A673 (cell line): ENCODE measurements at places on chromosomes 12 and 14.
A peak's percentile ranks its signal among the peaks of the same experiment; 100 is the strongest.

DNA sequence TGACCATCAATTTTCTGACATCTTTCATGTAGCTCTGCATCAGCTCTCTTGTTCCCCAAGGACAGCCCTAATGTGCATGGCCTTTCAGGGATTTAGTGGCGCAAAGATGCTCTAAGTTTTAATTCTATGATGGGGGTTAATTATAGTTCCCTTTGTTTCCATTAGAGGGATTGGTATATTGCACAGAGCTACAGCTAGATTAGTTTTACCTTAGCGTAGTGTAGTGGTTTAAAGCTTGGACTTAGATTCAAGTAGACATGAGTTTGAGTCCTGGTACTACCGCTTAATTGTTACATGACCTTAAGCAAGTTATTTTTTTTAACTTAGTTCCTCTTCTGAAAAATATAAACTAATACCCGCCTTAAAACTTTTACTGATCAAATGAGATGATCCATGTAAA lies 247.8 kb upstream of the KRR1 start:
- no peak for DNase-seq

DNA sequence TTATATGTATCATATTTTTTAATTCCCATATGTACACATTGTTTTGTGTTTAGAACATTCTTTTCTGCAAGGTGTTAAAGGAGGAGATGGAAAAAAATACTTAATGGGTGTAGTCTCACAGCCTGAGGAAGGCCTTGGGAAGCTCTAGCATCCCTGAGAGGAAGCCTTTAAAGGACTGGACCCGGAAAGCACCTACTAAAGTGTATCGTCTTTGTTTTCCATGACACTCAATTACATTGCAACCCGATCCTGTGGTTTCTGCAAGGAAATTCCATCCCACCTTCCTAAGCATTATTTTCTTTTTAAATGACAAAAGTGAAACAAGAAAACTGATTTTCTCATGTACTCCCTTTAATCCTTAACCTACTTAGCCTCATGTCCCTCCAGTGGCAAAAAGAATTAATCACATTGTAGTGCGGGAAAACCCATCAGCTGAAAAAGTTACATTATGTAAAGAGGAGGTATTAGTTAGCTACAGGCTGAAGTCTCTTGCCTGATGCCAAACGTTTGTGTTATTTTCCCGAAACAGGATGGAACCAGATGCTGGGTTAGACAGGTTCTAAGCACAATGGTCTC lies 147.8 kb upstream of the CPSF6 start:
- DNase-seq = no peak

DNA sequence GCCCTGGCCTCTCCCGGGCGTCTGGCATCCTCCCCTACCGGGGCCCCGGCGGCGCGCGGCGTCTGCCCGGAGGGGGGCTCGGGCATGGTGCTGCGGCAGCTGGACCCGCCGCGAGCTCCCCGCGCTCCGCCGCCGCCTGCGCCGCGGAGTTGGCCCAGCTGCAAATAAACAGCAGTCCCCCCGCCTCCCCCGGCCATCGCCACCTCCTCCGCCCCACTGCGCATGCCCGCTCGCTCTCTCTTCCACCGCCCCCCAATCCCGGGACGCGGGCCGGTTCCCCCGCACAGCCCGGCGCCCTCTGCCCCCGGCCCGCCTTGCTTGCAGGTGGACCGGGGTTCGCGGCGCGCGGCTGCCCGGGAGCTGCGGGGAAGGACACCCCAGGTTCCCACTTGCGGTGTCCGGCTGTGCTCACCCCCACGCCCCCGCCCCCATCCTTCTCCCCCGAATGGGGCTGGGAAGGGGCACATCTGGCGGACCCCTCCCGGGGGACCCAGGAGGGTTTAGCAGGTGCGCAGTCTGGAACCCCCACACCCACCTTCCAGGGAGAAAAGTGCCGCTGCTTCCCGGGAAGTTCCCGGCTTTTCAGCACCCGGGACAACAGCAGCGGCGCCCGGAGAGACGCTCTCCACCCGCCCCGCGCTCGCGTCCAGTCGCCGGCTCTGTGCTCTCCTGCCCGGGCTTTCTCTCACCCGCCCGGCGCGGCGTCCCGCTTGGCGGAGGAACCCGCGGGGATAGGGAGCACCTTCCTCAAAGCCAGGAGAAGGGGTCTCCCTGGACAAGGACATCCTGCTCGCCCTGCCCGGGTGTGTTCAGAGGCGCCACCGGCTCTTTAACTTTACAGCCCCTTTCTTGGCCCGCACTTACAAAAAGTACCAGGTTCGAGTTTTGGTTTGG lies at the start of gene TMTC1:
TSS of gene TMTC1 (minus strand) at position 170 of the 894 bp plus-strand sequence. CDS start 191 bp downstream, outside the sequence.
- DNase-seq = peak; percentile 54

DNA sequence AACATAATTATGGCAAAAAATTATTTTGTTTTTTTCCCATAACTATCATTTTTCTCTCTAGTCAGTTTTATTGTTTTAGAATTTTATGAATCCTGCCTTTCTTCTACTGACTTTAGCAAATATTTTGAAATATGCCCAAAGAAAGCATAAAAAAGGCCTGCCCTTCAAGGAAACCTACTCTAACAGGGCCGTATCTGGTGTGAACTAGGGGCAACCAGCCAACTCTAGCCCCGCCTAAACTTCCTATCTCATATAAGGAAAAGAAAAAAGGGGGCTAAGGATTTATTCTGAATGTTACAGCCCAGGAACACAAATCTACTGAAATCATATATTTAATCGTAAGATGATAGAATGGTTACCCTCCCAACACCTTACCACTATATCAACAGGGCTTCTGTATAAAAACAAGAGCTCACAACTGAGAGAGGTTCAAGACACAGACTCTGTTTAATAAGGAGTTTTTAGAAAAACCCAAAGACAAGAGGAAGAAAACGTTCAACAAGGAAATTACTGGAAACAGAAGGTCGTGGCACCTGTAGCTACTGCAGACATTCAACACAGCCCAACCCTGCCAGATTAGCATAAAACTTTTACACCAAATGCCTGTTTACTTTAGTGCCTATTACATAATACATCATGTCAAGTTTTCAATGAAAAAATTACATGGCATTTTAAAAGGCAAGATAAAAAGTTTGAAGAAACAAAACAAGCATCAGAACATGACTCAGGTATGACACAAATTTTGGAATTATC lies 12.9 kb upstream of the EPYC start:
- DNase-seq = no peak

- DNase-seq = no peak
Observed at GRCh38 chr14:68278576-68279436, 459.2 kb downstream of the RAD51B start.

- no peak for DNase-seq
Observed at GRCh38 chr14:89748004-89748403, 206.5 kb downstream of the EFCAB11 start.

- peak; percentile 53 for DNase-seq
Observed at GRCh38 chr14:52313903-52314594, at the start of gene PTGER2. TSS of gene PTGER2 (plus strand) at chr14:52314312. CDS start at chr14:52314549, 237 bp downstream.

DNA sequence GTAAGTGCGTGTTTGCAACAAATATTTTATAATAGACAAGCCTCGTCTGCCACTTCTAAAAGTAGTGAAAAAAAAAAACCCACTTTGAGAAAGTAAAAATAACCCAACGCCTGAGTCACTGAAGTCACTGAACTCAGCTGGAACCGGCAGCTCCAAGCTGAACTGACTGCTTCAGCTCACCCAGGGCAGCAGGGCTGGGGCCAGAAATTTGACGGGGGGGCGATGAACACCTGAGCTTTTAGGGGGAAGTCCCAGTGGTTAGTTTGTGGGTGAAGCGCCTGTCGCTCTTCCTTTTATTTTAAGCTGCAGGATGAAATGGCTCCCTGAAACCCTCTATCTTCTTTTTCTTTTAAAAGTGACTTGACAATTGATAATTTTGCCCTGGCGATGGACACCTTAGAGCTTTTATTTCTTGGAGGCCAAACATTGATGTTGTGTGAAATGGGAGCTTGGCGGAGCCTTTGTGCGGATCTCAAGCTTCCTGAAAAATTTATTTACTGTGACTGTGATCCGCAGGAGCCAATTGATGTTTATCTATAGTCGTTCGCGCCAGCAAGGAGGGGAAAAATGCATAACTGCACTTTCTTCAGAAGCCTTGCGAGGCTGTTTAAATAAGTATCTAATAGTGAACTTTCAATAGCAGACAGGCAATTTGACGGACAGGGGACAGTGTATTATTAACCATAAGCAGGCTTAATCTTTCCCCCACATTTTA lies 173.2 kb upstream of the MYL2 start:
- no peak for DNase-seq

DNA sequence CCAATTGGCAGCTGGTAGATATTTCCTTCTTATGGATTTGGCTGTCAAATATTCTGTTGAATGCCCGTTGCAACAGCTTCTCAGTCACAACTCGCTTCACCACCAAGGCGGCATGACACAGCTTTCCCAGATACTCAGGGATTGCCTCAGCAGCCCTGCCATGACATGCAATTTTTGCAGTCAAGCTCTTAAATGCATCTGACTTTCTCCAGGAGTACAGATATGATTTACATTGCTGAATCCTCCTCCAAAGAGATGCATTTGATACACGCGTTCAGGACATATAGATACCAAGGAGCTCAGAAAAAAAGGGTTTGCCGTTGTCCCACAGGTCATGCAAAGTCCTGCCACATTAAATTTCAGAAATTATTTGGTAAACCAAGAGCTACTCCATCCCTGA lies 6.5 kb downstream of the KRT5 start:
- no peak for DNase-seq

- no peak for DNase-seq
Observed at GRCh38 chr12:71236133-71236660, 78.4 kb upstream of the TSPAN8 start.

DNA sequence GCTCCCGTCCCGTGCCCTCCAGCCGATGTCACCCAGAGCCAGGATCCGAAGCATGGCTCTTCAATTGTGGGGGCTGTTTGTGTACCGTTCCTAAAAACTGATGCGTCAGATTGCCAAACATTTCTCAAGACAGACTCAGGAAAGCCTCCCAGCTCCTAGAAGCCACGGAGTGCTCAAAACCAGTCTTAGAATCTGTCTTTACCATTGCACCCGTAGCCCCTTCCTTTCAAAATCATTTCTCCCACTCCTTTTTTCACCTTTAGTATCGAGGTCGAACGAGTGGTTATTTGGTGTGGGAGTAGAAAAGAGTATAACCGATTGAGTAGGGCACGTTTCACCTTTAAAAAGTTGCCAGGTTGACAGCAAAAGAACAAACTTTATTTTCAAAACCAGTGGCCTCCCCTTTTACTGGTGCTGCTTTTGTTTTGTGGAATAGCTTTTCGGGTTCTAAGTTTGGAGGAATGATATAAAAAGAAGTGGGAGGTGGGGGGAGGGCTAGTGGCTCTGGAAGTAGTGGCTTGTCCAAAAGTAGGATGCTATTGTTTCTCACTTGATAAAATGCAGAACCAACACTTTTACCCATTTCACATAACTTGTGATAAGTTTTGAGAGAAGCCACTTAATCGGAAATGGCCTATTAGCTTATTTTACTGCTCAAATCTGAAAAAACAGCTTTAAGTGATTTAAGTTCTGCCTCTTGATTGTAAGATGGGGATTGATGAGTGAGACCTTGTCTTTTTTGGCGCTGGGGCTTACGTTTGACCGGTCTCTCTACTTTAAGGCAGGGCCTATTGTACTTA lies 803 bp downstream of the STK38L start:
- no peak for DNase-seq

- no peak for DNase-seq
Observed at GRCh38 chr12:80183939-80184338, 84.6 kb downstream of the OTOGL start.

- no peak for DNase-seq
Observed at GRCh38 chr12:46701356-46701755, 124.4 kb downstream of the SLC38A4 start.

DNA sequence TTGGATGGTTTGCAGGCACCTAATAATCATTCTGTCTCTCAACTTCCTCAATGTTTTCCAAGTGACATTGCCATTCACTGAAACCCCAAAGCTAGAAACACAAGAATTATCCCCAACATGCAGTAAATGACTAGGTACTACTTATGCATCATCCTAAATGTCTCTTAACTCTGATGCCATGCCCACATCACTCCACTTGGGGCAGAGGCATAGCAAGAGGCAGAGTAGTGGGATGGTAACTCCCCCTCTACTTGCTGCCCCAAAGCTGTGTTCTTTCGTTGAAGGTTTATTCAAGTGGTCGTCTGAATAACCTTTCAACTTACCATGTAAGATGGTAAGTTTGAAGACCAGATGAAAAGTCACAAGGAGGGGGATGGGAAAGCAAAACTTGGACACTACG lies 77.9 kb upstream of the SOX5 start:
- DNase-seq = no peak

DNA sequence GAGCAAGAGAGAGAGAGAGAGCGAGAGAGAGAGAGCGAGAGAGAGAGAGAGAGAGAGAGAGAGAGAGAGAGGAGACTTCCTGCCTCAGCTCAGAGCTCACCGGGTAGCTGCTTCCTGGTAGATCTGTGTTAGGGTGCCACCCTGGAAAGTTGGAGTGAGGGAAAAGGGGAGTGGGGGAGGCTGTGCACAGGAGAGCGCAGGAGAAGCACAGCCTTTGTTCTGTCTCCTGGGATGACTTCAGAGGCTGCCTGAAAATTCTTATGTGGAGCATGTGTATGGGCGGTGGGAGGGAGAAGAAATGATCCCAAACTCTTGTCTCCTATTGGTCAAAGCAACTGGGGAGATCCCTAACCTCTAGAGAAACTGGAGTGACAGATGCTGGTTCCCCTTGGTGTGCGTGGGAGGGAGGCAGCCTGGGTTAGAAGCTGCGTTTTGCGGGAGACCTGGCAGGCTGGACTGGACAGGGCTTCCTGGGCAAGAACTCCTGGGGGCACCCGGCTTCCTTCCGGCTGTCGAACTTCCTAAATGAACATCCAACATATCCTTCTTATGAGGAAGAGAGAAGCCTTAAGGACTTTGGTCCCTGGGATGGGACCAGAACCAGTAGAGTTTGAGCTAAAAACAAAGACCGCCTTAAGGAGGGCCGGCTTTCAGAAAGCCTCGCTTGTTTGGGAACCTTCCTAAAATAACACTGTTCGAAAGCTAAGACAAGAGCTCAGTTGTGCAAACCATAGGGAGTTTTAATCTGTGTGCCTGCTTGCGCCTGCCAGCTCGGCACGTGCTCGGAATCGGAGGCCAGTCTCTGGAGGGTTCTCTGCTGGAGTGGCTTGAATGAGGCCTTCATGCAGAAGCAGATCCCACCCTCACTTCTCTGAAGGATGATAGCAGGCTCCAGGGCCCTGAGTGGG lies 30.4 kb upstream of the BEGAIN start:
- DNase-seq = no peak

GRCh38 chr14:69105326-69105725 lies 47.6 kb downstream of the DCAF5 start:
- no peak for DNase-seq

GRCh38 chr14:59407246-59408010 lies 57.8 kb downstream of the GPR135 start:
- DNase-seq = no peak

- DNase-seq = no peak
Observed at GRCh38 chr12:116990971-116991966, 80.5 kb downstream of the FBXW8 start.
